ENCODE measurements at places on chromosomes 3 and 15. TPM values are rescaled to one million over a fixed set of nuclear protein-coding genes. Genes with fewer than 3 reads are reported as not detected.
A peak's percentile ranks its signal among the peaks of the same experiment; 100 is the strongest.

- no peak for DNase-seq
- no peak overlapping the region for H3K27ac ChIP-seq
- H3K36me3 ChIP-seq: no peaks in the 10 kb centered on the region
Observed at GRCh38 chr15:48020166-48020565, 100.6 kb upstream of the SLC24A5 start.

Gene ACOX2
- 1.4 TPM for total RNA-seq

DNA sequence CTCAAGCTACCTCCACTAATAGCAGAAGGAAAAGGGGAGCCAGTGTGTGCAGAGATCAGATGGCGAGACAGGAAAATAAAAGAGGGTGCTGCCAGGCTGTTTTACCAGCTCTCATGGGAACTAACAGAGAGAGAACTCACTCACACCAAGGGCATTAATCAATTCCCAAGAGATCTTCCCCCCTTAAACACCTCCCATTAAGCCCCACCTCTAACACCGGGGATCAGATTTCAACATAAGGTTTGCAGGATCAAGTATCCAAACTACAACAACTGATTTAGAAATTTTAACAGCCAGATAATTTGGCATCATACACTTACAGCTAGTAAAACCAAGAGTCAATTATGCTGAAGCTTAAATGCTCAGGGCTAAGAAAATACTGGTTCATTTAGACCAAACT, 18.9 kb downstream of the CD200 start:
- no peaks in the 10 kb centered on the region for H3K4me1 ChIP-seq
- no peaks in the 10 kb centered on the region for H3K36me3 ChIP-seq
- no peak for DNase-seq

- H3K4me3 ChIP-seq: no peak overlapping the region
- no peaks in the 10 kb centered on the region for H3K4me1 ChIP-seq
- no peak overlapping the region for H3K27ac ChIP-seq
- DNase-seq: no peak
- no peaks in the 10 kb centered on the region for H3K36me3 ChIP-seq
- H3K27me3 ChIP-seq: no peaks in the 10 kb centered on the region
Observed at GRCh38 chr3:75332794-75333193, 331.3 kb upstream of the FRG2C start.

Gene LRRK1
- 20.1 TPM for total RNA-seq

Gene PRSS50
- total RNA-seq: not detected

DNA sequence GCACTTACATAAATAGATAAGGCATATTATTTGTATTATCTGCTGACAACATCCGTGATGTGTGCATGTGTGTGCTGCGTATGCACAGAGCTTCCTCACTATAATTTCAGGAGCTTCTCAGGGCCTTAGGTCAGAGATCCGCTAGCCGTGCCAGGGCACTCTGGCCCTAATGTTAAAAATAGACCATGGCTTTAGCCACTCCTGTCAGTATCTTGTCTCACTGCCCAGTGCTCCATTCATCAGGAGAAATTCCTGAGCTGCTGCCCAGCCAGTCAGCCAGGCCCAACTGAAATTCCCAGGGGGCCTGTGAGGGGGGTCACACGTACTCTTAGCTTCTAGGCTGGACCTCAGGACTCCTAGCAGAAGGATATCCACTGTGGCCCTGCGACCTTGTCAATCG, 70.0 kb upstream of the ABHD2 start:
- no peak for DNase-seq
- H3K4me3 ChIP-seq: peak overlapping the region; percentile 64

Gene PBRM1
- 48.5 TPM for total RNA-seq

GRCh38 chr3:135930255-135930654, 35.3 kb upstream of the PPP2R3A start:
- H3K4me1 ChIP-seq: peaks cover 50% of the 10 kb centered on the region
- H3K4me3 ChIP-seq: no peak overlapping the region
- no peak for DNase-seq
- no peaks in the 10 kb centered on the region for H3K36me3 ChIP-seq
- no peaks in the 10 kb centered on the region for H3K27me3 ChIP-seq

Gene WNT5A
- total RNA-seq: 0.69 TPM

Measured in Calu3 (cell line).